Neural crest cell (in vitro differentiated cells): ENCODE measurements at places on chromosomes 12 and 14. TPM values are rescaled to one million over a fixed set of nuclear protein-coding genes. Genes with fewer than 3 reads are reported as not detected.

The ADGRD1 gene
- 0.73 and 0.98 TPM in 2 replicates for total RNA-seq

DNA sequence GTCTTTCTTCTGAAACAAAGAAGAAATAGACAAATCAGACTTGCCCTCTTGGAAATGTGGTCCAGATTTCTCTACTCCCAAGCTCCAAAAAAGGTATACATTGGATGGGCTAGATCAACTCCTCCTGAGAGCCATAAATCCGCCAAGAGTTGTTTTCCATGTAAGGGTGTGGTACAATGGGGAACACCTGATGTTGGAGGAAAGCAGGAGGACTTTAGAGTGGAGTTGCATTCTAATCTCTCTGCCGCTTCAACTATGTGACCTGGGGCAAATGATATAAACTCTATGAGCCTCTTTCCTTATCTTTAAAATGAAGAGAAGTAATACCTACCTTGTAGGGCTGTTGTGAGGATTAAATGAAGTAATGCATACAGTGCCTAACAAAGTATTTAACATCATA is 101.6 kb downstream of the RMST start:
- no peak for DNase-seq

- peak; percentile 52 for DNase-seq
Measured at GRCh38 chr14:35336494-35337268, 44.5 kb downstream of the PSMA6 start.

The FGD4 gene
- 35.8 and 38.2 TPM in 2 replicates for total RNA-seq

The KCNA1 gene
- total RNA-seq = 0.05 and 0.37 TPM in 2 replicates

The POC1B gene
- 15.2 and 16.7 TPM in 2 replicates for total RNA-seq

The TNS2 gene
- total RNA-seq = 14.2 and 22.8 TPM in 2 replicates

GRCh38 chr12:102350070-102350469 is 130.3 kb downstream of the IGF1 start:
- DNase-seq = no peak

The OTX2 gene
- 0.77 and 0.84 TPM in 2 replicates for total RNA-seq

GRCh38 chr14:32201816-32202490 is at the start of gene RNU6-7:
Gene RNU6-7 (plus strand): TSS chr14:32202045.
- no peak for DNase-seq

DNA sequence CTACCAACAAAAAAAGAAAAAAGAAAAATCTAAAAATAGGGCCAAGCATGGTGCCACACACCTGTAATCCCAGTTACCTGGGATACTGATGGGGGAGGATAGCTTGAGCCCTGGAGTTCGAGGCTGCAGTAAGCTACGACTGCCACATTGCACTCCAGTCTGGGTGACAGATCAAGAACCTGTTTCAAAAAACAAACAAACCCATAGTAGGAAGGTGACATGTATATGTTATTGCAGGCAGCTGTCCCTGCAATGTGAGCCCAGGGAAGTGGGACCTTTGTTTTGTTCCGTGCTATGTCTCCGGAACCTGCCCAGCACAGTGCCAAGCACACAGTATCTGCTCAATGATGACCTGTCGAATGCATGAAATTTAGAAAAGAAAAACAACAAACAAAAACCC is 37.2 kb upstream of the YY1 start:
- DNase-seq = no peak

GRCh38 chr12:21428241-21428640 is 9.2 kb upstream of the PYROXD1 start:
- no peak for DNase-seq

The APOLD1 gene
- 4.8 and 6.0 TPM in 2 replicates for total RNA-seq

DNA sequence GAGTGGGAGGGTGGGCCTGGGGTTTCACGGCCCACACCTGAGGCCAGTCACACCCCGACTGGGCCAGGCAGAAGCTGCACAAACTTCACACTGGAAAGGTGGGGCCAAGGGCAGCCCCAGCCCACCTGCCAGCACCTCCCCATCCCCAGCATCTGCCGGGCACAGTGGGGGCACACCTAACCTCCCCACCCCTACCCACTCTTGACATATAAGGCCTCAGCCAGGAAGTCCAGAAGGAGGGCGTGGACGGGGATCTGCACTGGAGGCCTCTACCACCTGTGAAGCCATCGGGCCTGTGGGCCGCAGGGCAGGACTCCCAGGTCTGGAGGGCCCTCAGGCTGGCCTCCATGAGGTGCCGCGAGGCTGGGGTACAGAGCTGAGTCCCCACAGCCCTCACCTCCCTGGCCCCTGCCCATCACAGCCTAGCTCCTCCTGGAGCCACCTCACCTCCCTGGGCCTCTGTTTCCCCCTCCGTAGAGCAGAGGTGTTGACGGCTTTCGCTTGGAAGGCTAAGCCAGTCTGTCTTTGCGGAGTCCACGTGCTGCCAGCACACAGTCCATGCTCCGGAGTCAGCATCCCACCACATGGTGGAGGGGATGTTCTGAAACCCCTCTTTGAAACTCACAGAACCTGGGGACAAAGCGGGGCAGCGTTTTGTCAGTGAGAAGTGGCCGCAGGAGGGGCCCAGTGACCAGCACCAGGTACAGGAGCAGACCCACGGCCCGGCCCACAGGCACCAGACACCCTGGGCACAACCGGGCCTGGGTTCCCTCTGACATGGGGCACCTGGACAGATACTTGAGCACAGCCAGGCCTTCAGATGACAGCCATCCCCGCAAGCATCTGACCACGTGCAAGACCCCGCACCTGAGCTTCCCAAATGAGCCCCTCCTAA is 38.2 kb upstream of the INF2 start:
- no peak for DNase-seq

GRCh38 chr12:14691560-14691959 is 4.8 kb downstream of the GUCY2C start:
- no peak for DNase-seq

GRCh38 chr12:109912855-109913321 is 12.8 kb downstream of the TCHP start:
- no peak for DNase-seq

- peak; percentile 63 for DNase-seq
Measured at GRCh38 chr12:130335517-130336392, 1.9 kb upstream of the PIWIL1 start.

- no peak for DNase-seq
Measured at GRCh38 chr12:83689333-83689732, 1002.6 kb downstream of the TMTC2 start.

- DNase-seq = no peak
Measured at GRCh38 chr14:87186737-87187136, 806.2 kb downstream of the GALC start.

DNA sequence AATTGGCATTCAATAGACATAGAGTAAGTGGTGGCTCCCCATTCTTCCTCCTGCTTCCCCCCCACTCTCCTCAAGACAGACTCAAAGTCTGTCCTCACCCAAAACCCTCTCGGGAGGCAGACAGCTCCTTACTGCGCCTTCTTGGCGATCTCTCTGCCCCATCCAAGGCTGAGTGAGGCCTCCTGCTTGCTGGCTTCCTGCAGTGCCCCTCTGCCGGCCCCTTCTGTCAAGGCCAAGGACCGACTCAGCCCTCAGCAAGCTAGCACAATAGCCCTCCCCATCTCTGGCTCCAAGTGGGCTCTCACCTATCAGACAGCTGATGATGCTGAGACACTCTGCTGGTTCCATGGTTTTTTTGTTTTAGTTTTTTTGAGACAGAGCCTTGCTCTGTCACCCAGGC is 62.5 kb upstream of the DLK1 start:
- DNase-seq = no peak

The DIO2 gene
- total RNA-seq = 0.09 and 0.41 TPM in 2 replicates

The FAM177A1 gene
- total RNA-seq = 27.4 and 28.0 TPM in 2 replicates

DNA sequence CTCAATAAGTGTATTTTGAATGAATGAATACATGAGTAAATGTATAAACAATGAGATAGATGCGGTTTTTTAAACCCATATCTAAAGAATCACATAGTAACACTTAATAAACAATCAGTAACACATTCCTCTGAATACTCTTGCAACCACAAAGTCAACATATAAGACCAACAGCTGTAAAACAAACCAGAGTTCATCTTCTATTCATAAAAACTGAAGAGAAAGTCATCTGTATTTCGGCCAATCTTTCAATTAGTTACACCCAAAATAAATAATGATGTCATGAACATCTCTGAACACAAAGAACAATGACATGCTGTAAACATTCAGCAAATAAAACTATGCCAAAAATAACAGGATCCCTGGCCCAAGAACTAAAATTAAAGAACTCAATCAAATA is 47.2 kb downstream of the ARMH4 start:
- no peak for DNase-seq

DNA sequence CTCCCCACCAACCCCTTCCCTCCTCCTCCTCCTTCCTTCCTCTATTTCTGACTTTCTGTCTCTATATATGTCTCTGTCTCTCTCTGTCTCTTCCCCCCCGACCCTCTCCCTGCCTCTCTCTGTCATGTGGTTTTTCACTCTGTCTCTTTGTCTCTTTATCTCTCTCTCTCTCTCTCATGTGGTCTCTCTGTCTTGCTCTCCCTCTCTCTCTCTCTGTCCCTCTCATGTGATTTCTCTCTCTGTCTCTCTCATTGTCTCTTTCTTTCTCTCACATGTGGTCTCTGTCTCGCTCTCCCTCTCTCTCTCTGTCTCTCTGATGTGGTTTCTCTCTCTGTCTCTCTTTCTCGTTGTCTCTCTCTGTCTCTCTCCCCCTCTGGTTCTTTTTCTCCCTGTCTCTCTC is 59.3 kb downstream of the PHETA1 start:
- no peak for DNase-seq

The C12orf60 gene
- total RNA-seq = 2.5 and 2.9 TPM in 2 replicates

The CTSG gene
- total RNA-seq = not detected in 2 replicates

The SMIM10L1 gene
- total RNA-seq = 16.9 and 17.8 TPM in 2 replicates

The VIPAS39 gene
- 22.9 and 23.6 TPM in 2 replicates for total RNA-seq

DNA sequence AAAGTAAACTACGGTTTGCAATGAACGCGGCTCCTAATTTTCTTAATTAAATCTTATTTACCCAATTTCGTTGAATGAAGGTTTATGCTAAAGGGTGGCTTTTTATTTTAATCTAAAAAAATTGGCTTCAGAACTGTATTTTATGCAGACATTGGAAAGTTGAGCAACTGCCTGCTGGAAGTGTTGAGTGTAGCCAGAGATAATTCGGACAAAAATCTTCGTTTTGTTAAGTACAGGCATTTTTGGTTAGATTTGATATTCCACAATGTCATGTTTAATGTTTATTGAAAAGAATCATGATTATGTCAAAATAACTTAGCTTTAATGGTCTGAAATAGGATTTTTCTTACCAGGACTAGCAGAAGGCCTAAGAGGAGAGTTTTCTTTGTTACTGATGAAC is 875 bp downstream of the IRAK3 start:
- DNase-seq = no peak

GRCh38 chr12:94762259-94762942 is 112.0 kb upstream of the TMCC3 start:
- no peak for DNase-seq

DNA sequence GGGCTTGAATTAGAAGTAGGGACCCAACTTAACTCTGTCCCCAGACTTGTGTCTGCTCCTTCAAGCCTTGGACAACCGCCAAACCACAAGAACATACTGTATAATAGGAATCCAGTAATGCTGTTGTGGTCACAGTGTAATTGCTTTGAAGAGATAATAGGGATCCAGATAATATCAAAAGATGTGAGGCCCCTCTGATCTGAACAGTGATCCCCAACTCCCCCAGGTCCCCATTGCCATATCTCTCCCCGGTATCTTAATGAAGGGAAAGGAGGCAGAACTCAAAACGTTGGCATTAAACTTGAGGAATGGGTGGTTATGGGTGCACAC is 8.5 kb upstream of the PLEKHH1 start:
- no peak for DNase-seq

DNA sequence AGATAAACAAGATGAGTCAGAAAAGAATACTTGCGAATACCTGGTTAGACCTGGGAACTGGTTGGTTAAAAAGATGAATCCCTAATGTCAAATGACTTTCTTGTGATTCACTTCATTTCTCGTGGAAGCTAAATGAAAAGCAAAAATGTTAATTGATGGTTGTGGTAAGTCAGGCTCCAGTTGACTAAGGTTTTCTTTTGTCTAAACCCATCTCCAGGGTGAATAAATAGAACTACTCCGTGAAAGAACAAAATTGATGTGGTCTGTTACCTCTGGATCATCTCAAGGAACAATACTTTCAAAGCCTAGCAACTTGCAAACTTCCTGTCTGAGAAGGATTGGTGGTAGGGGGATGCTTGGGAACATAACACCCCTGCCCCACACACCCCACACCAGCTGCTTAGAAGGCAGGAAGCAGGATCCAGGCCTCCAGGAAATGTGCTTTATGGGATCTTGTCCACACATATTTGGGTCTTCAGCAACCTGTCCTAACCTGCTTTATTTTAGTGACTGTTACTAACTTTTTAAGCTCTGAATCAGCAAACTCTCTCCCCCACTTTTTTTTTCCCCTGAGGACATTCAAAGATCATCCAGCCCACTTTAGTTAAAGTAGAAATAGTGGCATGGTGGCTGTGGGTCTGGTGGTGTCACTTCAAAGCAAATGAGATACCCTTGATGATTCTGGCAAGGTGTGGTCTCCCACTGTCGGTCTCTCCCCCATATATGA is 60.4 kb upstream of the PTHLH start:
- DNase-seq = no peak

DNA sequence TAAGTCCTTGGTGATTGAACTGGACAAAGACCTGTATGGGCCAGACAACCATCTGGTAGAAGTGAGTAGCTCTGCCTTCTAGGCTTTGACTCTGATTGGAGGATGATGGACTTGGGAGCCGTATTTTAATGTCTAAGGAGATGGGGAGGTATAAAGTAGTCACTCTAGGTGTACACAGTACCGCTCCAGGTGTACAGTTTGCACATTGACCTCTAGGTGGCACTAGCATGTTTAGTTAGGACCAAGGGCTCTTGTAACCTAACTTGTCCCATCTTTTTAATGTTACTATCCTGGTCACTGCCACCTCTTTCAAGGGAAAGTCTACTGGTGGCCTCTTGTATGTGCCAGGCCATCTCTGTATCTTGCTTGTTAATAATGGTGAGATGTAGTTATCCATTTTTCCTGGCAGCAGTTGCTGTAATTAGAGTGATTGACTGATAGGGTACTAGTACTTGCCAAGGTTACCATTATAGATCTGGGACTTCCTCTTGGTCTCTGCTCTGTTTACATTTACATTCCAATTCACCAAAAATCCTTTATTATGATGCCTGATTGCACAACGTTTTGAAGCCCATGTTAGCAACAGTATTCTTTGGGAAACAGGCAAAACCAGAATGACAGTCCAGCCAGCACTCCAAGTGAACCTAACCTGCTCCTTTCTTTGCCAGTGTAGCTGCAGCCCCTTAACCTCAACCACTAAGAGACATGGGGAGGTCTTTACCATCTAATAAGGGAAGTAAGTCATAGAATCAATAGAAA is 3.6 kb downstream of the SMARCD1 start:
- DNase-seq = peak; percentile 25

- DNase-seq = no peak
Measured at GRCh38 chr12:130427381-130427887, 89.7 kb downstream of the PIWIL1 start.

The SLC10A1 gene
- total RNA-seq = not detected in 2 replicates
